ENCODE measurements at places on chromosomes 4 and X. TPM values are rescaled to one million over a fixed set of nuclear protein-coding genes. Genes with fewer than 3 reads are reported as not detected.

DNA sequence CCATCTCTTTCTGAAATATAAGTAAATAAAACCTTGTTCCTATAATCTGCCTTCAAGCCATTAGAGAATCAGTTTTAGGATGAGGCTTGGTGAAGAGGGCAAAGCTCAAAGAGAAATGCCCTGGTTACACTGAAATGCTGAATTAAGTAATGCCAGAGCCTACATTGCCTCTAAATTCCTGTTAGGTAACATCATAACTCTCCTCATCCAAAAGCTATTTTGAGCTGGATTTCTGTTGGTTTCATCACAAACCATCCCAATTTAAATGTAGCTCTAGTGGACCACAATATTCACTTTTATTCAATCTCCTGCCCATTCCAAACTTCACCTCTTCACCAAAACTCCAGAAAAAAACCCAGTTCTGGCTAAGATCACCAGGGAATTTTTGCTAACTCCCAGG is 1319.7 kb upstream of the TENM3 start:
- DNase-seq: peak; percentile 55

DNA sequence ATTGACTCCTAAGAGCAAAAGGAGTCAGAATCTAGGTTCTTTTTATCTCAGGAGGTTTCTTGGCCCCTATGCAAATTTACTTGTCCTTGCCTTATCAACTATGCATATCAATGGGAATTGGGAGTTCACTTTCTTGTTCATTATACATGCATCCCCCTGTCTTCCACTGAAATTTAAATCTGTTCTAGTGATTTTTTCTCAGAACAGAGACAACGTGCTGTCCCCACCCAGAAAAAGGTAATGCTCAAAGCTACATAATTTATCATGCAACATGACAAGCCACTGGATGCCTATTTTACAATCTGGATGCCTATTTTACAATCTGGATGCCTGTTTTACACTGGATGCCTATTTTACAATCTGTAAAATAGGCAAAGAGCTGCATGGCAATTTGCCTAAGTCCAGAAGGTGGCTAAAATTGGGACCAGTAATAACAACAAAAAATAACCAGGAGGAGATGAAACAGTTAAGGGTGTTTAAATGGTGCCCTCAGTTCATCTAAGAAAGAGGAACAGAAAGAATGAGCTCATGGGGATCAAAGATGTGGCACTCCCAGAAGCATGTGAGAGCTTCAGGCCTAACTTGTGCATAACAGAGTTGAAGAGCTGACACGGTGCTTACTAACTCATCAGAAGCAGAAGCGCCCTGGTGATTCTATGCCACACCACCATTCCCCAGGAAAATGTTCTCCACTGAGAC is 537.8 kb upstream of the BOD1L1 start:
- no peak for DNase-seq

DNA sequence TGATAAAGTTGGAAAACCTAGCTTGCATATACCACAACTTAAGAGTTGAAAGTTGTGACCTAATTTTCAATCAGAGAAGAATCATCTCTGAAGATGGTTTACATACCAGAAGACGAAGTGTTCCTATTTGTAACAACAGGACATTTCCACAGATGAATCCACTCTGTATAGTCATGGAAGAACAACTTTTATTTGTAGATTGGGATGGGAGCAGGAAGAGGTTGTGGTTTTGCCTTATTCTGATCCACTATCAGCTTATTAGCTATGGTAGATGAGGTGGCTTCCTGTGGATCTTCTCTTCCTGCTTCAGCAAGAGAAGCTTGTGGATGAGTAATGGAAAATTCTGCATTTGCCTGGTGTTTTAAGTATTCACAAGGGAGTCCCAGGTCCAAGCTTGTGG is 18.6 kb upstream of the SUPT20HL1 start:
- peak; percentile 86 for DNase-seq

DNA sequence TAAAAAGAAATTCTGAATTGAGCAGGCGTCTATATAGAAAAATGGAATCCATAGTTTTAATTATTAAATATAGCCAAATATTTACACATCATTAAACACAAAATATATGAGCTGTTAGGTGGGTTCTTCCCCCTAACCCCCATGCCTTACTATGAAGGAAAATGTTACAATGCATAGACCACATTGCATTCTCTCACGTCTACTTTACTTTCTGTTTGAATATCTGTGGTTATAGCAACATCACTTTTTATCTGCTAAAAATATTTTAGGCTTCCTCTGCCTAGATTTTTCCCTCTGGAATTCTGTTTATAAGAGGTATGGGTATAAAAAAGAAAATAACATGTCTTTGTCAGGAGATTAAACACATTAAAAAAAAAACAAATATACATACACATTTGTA is 73.1 kb downstream of the MAML3 start:
- no peak for DNase-seq

Gene GUCY1A1
- total RNA-seq: 0.15 TPM

GRCh38 chr4:33722254-33722653 is 2522.1 kb downstream of the ARAP2 start:
- DNase-seq: peak; percentile 15

DNA sequence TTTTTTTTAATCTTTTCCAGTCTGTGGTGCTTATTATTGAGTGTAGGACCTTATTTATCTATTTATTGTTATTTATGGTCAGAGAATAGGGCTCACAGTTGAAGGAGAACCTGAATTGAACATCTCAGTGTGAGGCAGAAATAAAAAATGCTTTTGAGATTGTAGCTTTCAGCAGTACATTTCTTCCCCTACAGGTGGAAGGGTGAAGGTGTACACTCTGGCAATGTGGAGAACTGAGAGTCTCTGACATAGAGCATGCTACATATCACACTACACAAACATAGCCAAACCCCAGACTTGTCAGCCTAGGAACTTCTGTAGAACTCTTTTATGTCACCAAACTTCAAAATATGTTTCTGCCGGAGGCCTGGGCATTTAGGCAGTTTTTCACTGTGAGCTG is 140.2 kb downstream of the STIM2 start:
- DNase-seq: no peak

DNA sequence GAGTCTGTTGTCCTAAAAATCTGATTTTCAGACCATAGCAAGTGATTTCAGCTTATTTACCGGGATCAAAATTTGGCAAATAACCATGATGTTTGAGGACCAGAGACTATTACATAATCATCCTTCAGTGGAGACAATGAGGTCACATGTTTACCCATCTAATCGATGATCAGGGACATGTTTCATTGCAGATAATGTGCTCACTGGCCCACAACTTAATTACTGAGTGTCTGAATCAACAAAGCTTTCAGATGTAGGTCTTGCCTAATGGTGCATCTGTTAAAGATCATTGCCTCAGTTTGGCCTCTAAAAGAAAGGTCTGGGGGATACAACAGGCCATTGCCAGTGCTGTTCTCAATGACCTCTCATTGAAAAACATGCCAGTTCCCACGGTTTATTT is 42.8 kb upstream of the KLHL34 start:
- DNase-seq: no peak

Gene CSAG2
- total RNA-seq: not detected

- DNase-seq: no peak
Observed at GRCh38 chr4:87174672-87175071, 45.7 kb downstream of the KLHL8 start.

DNA sequence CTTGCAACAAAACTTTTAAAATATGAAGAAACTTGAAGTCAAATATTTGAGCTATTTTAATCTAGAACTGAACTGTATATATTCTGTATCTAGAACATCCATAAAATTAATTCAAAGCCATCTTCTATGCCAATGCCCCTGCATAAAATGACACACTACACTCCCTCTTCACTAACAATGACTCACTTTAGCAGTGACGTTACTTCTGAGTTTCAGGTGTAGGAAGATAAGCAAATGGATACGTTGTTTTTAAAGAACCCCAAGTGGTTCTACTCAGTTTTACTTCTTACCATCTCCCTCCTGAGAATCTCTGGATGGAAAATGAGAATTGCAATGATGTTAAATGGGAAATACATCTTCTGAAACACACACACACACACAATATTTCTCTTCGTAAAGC is 45.2 kb downstream of the CXXC4 start:
- DNase-seq: no peak

DNA sequence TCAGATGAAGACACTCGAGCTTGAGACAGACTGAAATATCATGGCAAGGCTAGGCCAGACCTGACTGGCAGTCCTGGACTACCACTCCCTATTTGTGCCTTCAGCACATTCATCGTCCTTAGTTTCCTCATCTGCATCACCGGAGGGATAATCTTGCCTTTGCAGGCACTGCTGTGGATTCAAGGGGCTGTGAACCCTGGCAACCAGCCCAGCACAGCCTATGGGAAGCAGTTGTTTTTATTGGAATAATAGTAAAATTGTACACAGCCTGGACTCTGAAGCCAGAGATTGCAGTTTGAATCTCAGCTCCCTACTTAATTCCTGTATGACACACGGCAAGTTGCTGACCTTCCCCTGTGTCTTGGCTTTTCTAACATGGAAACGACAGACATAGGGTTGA is 161.0 kb downstream of the NSUN7 start:
- no peak for DNase-seq

DNA sequence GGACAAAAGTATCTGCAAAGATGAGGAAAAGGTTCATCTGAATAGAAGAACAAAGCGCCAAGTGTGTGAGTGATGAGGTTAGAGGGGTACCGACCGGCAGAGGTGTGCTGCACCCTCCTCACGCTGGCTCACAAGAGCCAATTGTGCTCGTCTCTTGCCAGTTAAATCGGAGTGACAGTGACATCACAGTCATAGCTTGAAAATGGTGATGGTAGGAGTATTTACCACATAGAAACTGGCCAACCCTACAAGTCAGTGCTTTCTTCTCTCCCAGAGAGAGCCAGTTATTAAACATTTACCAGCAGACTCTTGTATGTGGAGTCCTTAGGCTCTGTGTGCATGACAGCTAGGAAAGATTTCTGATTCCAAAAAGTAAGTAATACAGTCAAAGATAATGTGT is 32.4 kb downstream of the CLDN22 start:
- no peak for DNase-seq

DNA sequence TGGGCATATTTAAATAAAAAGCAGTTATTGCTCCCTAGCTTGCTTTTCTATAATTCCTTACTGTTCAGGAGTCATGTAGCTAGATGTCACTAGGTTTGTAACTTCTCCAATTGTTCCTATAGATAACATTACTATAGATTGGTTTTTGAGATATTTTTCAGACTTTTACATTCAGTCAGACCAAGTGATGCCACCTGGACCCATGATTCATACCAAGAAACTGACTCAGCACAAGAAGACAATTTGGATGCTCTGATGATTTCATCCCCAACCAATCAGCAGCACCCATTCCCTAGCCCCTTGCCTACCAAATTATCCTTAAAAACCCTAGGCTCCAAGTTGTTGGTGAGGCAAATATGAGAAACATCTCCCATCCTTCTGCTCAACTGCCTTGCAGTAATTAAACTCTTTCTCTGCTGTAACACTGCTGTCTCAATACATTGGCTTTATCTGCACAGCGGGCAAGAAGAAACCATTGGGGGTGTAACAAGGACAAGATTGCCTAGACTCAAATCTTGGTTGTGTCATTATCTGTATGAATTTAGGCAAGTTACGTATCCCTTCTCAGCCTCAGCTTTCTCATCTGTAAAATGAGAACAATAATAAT is 11.8 kb upstream of the NEIL3 start:
- DNase-seq: no peak

Gene TLR8
- not detected for total RNA-seq

GRCh38 chr4:87916626-87917025 is 58.9 kb upstream of the SPP1 start:
- peak; percentile 7 for DNase-seq

DNA sequence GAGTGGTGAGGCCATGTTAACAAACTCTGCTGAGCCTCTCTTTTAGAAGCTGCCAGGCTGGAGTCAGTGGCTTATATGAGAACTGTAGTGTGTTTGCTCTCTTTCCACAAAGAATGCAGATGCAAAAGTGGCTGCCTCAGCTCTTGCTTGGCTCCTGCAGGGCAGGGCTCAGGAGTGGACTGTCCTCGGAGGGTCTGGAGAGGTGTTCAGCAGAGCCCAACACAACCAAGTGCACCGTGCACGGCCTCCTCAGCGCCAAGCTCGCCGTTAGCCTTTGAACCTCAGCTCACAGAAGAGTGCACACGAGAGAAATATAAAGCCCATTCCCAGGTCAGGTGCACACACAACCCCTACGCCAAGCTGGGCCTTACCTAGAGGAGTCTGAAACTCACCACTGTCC is 82.8 kb downstream of the C4orf51 start:
- no peak for DNase-seq

DNA sequence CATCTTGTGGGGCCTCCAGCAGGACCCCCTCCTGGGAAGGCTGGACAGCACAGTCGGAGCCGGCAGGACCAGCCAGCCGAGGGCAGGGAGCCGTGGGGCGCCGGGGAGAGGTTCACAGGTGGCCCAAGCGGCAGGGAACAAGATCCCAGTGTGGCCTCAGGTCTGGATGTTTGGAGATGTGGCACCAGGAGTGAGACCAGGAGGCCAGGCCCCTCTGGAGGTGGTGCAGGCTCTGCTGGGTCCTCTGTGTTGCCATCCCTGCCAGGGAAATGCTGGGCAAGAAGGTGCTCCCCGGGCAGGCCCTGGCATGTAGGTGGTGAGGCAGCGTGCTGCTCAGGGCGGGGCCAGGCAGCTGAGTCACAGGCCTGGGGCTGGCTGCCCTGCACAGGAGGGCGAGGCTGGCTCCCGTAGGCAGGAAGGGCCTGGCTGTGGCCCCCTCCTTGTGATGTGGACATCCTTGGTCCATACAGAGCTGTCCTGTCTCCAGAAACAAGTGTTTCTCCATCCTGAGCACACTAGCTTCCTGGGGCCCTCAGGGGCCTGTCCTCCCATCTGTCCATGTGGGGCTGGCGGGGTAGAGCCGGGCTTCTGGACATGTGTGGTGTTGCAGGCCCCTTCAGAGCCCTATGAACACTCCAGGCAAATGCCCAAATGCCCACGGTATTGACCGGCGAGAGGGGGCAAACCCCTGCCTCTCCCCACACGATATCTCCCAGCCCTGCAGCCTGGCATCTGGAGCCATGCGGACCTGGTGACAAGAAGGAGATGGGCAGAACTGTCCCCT is 4.8 kb upstream of the HGFAC start:
- peak; percentile 84 for DNase-seq

Gene MAGEB2
- total RNA-seq: 0.12 TPM

DNA sequence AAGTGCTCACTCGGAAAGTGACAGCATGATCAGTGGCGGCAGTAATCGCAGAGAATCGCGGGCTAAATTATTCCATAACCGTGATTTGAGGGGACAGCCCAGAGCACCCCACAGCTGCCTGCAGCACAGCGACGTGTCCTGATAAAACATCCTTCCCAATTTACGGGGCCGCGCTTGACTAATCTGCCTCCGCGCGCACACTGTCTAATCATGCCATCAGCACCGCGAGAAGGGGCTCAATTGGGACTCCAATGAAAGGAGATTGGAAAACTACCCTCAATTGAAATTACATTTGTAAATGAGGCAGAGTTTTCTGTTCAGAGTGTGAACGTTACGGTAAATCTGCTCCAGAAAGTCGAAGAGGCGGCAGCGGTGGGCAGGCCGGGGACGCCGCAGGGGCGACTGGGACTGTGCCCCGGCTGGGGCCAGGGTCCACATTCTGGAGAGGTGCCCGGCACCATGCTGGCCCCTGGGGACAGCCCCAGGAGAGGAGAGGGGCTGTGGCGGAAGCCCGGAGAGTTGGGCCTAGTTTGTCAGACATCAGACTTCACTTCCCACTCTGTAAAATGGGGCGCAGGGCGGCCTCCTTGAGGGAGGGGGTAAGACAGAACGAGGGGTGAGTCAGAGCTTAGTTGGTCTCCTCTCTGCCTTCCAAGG is 107.7 kb downstream of the FAM53A start:
- no peak for DNase-seq

- peak; percentile 44 for DNase-seq
Observed at GRCh38 chr4:2142630-2143427, 83.7 kb downstream of the NAT8L start.

Gene FDCSP
- not detected for total RNA-seq
